ENCODE measurements at places on chromosomes 1 and 21.

- no peak for DNase-seq
Measured at GRCh38 chr1:14949270-14949835, 204.2 kb upstream of the TMEM51 start.

DNA sequence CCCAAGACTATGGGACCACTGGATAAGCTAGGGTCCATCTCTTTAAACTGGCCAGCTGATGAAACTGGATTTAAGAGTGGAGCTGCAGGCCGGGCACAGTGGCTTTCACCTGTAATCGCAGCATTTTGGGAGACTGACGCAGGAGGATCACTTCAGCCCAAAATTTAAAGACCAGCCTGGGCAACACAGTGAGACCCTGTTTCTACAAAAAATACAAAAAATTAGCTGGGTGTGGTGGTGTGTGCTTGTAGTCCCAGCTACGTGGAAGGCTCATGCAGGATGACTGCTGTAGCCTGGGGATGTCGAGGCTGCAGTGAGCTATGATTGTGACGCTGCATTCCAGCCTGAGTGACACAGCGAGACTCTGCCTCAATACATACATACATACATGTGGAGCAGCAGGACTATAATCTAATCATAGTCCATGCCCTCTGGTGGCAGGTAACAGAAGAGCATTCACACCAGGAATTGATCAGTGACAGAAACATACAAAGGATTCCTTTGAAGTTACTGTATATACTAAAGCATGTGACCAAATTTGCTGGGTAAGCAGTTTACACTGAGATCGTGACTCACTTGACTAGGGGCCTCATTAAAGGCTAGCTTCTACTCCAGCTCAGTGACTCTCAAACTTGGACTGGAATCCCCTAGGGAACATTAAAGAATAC lies 101.5 kb upstream of the SLFNL1 start:
- no peak for DNase-seq

DNA sequence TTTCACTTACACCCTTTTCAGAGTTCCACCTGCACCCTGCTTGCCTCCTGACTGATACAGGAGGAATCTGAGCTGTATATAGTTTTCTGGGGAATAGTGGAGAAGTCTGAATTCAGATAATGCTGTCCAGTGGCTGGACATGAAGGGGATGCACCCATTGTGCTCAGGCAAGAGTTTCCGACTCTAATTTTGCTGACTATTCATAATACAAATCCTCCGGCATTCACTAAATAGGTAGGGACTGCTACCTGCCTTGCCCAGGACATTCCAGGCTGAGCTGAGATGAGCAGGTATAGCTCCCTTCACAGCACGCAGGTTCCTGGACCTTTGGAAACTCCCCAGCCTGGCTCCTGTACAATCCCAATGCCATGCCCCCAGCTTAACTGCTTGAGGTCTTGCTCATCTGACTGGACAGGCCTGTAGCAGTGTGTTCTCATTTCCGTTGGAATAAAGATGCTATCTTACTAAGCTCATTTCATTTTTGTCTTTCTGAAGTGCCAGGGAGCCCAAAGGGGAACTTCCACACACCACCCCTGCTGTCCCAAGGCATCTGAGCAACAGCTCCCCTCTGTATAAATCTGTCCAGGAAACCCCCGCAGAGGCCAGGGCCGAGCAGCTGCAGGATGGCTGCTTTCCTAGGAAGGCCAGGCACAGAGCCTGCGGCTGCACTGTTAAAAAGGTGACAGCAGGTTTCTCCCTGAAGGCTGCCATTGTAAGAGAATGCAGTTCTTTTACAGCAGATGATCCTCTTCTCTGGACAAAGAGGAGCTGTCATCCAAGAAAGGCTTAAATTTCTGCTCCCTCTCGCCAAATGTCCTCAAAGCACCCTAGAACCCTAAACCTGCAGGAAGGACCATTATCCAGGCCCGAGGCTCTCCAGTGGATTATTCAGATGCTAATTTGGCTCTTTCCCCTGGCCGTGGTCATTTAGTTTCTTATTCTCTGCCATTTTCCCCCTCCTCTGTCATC lies 21.7 kb upstream of the VASH2 start:
- no peak for DNase-seq

DNA sequence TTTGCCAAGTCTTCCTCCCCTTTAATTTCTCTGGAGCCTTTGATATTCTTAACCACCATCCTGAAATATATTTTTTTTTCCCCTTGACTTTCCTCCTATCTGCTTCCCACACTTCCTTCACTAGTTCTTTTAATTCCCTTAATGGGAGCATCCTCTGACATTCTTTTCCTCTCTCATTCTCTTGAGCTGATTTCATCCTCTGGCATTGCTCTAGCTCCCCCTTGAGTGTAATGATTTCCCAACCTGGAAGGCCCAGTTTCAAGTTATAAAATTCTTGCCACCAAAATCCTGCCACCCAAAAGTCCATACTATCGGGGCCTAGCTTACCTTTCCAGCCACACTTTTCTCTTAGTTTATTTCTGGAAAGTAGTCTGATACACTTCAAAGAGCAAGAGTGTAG lies 39.5 kb upstream of the UBE2U start:
- no peak for DNase-seq

DNA sequence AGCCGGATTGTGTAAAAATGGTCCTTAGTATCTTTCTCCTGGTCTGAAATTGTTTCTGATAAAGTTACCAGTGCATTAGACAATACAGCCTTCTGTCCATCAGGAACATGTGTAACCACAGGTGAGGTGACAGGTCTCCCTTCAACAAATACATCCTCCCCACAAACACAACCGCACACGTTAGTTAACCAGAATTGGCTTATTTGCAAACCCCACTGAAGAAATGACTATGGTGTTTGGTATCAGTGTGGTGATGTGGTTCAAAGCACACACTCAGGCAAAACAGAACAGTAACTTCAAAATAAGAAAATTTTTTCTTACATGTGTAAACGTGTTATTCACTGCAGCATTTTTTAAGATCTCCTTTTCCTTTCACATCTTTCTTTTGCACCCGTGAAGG lies 517.2 kb upstream of the NR5A2 start:
- DNase-seq, result no peak

DNA sequence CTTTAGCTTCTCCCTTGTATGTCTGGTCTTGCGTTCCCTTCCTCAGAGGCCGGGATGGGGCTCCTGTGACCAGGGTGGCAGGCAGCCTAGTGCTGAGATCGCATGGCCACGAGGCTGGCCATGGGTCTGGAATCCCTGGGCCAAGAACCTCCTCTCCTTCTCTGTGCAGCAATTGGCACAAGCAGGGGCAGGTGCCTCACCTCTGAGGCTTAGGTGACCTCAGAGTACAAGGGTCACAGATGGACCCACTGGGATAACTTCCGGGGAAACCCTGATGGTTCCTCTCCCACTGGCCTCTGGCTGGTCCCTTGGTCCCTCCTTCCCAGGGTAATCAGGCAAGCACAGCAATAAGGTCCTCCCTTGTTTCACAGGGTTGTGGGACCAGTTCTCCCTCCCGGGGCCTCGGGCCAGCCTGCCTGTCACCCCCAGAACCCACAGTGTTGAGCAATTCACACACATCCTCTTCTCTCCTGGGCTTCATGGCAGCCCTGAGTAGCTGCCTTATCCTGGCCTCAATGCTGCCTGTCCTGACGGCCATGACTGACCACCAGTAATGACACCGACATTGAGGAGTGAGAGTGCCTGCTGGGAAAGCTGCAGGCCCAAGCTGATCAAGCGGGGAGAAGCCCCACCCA lies 38.6 kb downstream of the BMP8A start:
- no peak for DNase-seq

- DNase-seq, result no peak
Measured at GRCh38 chr1:172112576-172112975, 271.3 kb downstream of the DNM3 start.

- DNase-seq, result no peak
Measured at GRCh38 chr21:33734291-33734690, 92.0 kb downstream of the ITSN1 start.

GRCh38 chr1:234710381-234710780 lies 100.4 kb upstream of the IRF2BP2 start:
- DNase-seq, result no peak

DNA sequence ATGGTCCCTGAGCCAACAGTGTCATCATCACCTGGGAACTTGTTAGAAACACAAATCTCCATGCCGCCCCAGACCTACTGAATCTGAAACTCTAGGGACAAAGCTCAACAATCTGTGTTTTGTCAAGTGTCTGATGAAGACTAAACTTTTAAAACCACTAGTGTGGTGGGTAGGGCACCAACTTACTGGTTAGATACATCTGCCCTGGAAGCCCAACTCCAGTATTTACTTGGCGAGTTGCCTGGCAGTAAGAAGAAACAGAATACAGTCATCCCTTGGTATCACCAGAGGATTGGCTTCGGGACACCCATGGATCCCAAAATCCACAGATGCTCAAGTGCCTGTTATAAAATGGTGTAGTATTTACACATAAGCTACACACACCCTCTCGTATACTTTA lies 367.9 kb upstream of the DUSP10 start:
- DNase-seq, result no peak

- DNase-seq, result no peak
Measured at GRCh38 chr1:50527249-50527986, 104.2 kb upstream of the DMRTA2 start.

DNA sequence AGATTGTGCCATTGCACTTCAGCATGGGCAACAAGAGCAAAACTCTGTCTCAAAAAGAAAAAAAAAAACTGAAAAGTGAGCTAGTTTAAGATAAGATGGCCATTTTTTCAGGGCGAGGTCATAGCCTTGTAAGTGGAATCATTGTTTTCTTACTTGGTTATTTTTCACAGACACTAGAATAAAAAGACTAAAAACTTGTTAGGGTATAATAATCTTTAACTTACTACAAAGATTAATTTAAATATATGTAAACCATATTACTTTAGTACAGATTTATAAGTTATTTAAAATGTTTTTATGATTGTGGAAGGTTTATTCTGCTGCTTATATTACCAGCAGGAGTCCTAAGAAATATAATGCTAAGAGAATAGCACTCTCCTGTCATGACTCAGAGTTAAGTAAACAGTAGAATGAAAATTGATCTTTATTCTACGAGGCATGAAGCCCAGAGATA lies 23.5 kb downstream of the ANGPTL1 start:
- no peak for DNase-seq

DNA sequence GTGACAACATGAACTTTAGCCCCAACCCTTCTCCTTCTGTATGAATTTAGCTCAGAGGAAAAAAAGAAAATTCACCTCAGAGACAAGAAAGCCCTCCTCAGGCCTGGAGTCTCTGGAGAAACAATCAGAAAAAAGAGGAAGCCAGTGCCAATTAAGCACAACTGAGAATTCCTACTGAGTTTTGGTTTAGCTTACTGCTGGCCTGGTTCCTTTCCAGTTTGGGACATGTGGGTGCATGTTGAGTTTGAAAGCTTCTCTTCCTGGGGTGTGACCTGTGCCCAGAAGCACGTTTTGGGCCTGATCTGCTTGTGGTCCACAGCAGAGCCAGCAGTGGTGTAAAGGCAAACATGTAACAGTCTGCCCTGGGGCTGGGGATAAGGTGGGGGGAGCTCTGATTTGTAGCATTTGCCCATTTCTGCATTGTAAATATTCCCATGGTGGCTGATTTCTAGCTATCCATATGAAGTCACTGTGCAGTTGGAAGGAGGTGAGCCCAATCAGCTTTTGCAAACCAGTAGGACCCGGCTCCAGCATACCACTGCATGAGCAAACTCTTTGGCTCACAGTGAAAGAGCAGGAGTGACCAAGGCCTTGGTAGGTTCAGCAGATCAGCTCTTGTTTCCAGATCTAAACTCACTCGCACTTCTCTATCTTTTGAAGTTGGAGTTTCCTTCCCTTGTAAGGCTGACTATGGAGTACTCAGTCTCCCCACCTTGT lies 4.7 kb upstream of the THEM5 start:
- no peak for DNase-seq

DNA sequence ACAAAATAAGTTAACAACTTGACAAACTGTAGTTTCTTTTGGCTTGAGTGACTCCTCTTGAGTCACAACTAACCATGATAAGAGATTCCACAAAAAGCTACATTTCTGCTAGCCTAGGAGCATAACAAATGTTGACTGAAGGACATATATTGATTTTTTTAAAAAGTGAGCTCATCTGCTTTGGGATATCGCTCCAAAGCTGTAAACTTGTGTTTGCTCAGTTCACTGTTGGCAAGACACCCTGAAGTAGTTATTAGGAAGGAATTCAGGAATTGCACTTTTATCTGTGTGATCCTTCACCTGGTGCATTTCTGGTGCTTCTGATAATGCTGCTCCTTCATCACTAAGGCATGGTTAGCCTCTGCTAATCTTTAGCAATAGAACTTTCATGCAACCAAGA lies 23.7 kb downstream of the RWDD3 start:
- no peak for DNase-seq

DNA sequence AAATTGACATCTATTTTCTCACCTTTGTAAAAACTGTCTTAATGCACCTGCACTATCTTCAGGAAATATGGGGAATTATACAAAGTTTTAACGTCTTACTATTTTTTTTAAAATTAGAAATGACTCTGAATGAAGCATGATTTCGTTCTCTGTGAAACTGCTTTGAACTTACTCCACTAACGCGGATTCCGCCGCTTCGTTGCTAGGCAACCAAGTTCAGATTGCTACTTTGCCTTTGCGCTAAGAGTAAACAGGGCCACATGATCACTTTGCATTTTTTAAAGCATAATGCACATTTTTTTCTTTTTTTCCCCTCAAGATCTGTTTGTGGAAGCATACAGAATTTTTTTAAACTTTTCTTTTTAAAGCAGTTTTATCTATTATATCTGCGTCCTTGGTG lies 690.5 kb downstream of the BRINP3 start:
- DNase-seq, result no peak

DNA sequence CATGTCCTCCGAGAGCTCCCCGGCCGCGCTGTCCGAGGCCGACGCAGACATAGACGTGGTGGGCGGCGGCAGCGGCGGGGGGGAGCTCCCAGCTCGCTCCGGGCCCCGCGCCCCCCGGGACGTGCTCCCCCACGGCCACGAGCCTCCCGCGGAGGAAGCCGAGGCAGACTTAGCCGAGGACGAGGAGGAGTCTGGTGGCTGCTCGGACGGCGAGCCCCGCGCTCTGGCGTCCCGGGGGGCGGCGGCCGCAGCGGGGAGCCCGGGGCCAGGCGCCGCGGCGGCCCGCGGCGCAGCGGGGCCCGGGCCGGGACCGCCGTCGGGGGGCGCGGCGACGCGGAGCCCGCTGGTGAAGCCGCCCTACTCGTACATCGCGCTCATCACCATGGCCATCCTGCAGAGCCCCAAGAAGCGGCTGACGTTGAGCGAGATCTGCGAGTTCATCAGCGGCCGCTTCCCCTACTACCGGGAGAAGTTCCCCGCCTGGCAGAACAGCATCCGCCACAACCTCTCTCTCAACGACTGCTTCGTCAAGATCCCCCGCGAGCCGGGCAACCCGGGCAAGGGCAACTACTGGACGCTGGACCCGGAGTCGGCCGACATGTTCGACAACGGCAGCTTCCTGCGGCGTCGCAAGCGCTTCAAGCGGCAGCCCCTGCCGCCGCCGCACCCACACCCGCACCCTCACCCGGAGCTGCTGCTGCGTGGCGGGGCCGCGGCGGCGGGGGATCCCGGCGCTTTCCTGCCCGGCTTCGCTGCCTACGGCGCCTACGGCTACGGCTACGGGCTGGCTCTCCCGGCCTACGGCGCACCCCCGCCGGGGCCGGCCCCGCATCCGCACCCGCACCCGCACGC lies 547 bp downstream of the FOXD2 start:
- no peak for DNase-seq

All from stimulated activated CD8-positive, alpha-beta memory T cell treated with anti-CD3 and anti-CD28 coated beads, Interleukin-15, amount 100 ng/mL, for 48 hours (primary cell).